Activated T-cell treated with anti-CD3 and anti-CD28 coated beads for 4 hours (primary cell): ENCODE measurements at places on chromosomes 2 and 18.

- DNase-seq: no peak
These were observed 107.8 kb upstream of the ST3GAL5 start for GRCh38 chr2:85996591-85996990.

DNA sequence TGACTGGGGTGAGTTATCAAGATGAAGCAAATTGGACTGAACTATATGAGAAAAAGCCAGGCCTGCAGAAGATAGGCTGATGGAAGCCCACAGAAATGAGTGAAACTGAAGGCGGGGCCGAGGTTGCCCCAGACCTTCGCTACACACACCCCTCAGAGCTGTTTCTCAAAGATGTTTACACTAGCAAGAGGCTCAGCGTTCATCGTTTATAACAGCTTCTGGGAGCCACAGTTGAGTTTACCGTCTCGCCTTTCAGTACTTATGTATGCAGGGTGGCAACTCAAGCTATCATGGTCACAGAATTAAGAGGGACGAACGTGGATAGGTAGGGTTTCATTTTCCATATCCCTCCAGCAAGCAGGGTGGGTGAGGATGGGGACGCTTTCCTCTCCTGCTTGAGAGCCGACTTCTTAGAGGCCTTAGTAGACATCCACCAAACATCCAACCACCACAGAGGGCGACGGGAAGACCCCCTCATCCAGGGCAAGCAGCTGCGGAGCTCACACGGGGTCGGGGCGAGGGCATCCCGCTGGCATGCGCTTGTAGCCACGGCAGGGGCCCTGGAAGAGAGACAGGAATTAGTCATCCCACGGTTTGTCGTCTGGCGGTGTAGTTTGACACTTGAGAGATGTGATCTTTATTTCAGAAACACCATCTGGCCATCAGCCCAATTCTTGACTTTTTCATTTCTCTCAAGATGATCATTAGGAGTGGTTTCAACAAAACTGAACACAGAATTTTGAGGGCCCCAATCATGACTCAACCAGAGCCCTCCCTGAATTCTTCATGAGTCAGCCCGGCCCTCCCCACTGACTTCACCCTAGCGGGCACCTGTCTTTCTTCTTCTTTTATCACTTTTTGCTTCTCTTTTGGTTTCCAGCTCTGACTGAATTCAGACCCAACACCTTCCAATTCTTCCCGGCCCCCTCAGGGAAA, 109.1 kb upstream of the CTDP1 start:
- no peak for DNase-seq

DNA sequence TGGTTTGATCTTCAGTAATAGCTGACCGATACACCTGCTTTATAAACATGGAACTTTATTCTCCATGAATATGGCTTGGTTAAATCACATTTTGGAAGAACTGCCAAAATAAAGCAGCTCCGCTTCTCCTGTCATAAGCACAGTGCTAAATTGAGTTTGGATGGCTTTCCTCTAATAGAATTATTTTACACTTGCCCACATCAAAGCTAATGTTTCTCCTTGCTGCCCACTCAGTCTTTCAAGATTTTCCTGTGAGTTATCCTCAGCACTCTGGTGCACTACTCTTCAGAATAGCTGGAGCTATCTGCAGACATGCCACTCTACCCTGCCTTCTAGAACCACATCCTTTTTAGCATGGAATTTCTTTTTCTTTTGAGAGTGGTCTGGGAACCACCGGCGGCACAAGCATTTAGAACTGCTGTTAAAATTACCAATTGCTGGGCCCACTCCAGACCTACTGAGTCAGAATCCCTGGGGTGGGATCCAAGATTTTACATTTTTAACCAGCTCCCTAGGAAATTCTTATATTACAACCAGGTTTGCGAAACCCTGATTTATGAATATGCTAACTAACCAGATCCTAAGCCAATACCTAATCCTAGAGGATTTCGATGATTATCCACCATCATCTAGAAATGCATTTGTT, 283.3 kb downstream of the AFF3 start:
- DNase-seq: no peak

- no peak for DNase-seq
These were observed 235.0 kb downstream of the IRS1 start for GRCh38 chr2:226564667-226565066.

- DNase-seq: peak; percentile 27
These were observed 11.4 kb downstream of the OSGEPL1 start for GRCh38 chr2:189751080-189751658.

DNA sequence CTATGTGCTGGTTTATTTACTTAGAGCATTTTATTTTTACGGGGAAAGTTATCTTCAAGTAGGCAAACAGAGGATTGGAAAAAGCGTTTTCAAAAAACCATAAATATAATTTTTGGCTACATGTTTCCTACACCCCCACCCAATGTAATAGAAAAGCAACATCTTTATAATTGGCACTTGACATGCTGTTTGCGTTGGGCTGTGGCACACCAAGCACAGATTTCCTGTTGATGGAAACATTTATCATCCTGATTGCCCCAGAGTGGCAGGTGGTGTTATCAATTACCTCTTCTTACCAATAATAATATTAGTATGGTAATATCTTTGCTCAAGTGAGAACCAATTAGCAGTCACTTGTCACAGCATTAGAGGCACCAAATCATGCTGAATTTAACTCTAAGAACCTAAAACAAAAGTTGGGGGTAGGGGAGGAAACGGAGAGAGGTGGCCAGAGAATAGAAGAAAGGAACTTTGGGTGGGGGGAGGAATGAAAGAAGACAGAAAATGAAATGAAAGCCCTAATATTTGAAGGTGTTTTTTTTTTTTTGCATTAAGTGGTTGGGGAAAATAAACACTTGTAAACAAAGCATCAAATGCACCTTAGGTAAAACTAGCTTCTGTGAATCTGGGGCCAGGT, 3.8 kb upstream of the SALL3 start:
- DNase-seq: no peak

GRCh38 chr2:8750221-8750620, 68.4 kb downstream of the ID2 start:
- DNase-seq: no peak

GRCh38 chr18:71249791-71250190, 960.9 kb downstream of the SOCS6 start:
- no peak for DNase-seq

DNA sequence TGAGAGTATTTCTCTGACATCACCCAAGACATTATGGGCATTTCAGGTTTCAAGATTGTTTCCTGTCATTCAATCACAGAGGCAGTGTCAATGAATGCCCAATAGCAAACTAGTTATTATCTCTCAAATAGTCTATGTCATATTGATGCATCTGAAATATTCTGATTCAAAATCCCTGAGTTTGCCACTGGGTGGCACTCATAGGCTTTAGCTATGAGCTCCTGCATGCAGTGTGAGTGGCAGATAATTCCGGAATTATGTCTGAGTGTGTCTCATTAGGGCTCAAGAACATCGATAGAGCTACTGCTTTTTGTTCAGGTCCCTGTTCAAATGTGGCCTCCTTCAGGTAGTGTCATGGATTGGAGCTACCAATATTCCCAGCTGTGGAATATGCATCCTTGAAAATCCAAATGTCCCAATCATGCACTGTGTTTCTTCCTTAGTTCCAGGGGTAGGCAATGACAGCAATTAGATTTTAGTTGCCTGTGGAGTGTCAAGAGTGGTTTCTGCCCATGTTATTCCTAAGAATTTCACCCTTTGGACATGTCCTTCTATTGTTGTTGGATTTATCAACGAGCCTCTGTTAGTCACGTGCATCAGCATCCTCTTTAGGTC, 7.8 kb upstream of the OR6B3 start:
- peak; percentile 31 for DNase-seq

GRCh38 chr2:194151231-194151630, 1505.8 kb upstream of the SLC39A10 start:
- DNase-seq: no peak

DNA sequence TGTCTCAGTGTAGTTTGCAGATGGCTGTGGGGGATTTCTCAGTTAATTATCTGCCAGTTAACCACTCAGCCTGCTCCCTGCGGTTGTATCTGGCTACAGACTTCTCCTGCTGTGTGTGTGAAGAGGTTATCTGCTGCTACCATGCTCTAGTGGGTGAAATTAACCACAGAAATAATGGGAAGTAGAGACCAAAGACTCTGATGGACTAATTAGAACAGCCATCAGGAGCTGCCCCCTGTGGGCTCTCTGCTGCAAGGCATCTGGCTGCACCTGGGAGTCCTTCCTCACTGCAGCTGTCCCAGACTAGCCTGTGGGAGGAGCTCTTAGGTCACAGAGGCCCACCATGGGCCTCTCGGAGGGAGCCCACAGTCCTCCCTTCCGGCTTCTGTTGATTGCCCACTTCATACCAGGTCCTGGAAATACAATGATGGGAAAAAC, 66.6 kb downstream of the CTIF start:
- DNase-seq: no peak

GRCh38 chr18:48475635-48476549, 62.9 kb upstream of the CTIF start:
- no peak for DNase-seq

DNA sequence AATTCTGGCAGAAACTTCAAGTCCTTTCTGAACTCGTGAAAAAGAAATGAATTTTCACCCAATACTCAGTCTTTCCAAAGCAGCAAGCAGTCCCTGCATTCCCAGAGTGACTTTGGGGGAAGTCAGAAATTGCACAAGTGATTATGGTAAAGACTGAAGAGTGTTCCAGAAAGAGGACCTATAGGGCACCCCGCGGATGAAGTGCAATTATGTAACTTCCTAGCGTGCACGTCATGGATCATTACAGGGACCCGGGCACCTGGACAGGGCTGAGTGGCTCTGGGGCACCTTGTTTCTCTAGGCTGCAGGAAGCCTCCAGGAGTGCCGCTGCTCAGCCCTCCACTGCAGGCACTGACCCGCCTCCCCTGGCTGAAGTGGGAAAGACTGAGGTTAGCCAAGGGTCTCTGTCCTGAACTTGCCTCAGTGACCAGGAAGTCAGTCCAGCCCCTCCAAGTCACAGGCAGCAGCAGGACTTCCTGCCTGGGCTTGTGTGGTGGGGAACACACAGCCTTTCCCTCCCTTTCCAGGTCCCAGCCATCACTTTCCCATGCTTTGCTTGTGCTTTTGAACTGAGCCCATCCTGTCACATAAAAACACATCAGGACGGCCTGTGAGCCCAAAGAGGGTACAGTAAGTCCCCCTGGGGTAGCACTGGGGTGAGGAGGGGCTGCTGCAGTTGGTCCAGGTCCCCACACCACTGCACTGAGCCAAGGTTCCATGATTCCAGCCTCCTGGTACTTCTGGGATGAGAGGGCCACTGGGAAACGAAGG, 19.8 kb downstream of the TMEM185B start:
- no peak for DNase-seq

DNA sequence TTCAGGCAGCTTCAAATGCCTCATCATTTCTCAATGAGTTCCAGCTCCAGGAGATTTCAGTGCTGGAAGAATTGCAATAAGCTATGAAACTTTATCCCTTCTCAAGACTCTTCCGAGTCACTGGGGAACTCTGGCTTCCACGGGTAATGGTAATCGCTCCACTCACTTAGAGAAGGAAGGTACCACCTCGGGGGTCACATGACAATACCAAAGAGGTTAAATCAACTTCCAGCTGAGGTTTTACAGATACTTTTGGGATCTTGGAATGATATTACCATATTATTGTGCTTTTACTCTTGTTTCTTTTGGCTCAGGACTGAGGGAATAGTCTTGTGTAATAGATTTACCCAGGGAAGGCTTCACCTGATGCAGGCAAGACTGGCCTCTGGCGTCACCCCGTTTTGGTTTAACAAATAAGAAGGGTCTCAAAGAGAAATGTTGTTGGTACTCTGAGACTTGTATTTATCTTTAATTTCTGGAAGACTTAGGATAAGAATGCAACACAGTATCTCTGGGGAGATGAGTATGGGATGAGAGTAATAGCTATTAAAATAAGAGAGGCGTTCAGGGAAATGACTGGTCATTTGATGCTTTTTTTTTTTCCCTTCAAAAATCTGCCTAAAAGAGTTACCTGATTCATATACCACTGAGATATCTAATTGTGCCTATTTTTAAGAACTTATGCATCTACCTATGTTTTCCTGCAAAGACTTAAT, 316.9 kb upstream of the ZEB2 start:
- DNase-seq: no peak

DNA sequence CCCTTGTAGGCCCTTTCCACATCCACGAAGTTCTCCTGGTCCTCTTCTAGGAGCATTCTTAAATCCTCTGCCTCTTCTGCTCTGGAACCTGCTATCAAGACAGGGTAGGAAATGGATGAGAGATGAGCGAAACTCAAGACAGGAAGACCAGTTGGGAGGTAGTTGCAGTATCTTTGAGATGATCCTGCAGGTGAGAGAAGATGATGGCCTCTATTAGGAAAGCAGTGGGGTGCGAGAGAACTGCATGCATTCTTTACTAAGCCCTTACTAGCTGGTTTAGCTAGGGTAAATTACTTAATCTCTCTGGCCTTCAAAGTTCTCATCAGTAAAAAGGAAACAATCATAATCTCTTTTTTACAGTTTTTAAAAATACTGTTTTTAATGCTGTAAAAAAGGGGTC, 47.0 kb downstream of the VSNL1 start:
- no peak for DNase-seq

DNA sequence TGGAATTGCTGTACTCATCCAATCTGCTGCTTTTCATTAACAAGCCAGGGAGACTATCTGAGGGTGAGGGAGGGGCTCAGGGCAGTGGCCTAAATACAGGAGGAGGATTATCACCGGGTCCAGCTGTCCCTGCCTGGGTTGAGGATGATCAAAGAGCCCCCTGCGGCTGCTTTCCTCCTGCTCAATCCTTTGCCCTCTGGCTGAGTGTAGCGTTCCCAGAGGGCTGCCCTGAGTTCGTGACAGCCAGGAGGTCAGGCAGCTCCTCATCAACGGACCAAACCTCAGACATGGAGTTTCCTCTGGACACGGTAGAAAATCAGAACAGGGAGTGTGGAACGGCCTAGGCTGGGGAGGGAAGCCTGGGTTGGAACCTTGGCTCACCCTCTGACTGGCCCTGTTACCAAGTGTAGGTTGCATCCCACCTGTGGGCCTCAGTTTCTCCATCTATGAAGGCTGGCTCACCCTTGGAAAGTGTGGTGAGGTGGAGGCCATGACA, 23.5 kb downstream of the CIB4 start:
- no peak for DNase-seq

DNA sequence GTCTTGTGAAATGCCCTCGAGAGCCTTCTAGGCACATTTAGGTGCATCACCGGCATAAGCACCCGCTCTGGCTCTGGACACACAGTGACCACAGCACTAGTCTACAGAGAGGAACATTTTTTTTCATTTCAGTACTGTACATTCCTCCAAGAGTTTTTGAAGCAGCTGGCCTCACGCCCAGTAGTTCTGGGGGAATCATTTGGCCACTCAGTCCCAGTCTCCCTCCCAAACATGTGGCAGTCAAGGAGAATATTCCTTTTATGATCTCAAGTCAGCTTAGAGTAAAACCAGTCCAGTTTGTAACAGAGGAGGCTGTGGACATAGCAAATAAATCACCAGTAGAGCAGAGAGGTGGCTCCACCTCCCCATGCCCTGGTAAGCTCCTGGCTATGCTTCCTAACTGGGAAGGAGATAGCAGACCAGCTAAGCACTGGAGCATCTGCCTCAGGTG, 48.1 kb downstream of the KCNE4 start:
- DNase-seq: no peak

DNA sequence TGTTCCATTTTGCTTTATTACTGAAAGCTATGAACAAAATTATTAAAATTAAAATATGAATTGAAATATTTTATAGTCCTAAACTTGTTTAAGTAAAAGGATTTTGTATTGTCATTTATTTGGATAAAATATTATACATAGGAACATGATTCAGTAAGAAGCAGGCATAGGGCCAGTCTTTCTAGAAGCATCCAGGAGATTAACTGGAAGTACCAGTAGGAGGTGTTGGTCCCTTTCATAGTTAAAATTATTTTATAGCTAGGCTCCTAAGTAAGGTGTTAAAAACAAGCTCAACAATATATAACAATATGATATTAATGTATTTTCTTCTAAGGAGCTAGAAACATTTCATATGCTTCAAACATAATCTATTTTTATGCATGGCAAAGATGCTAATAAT, 43.7 kb downstream of the FIGN start:
- no peak for DNase-seq
